Breast epithelium (tissue), 4 donors: ENCODE measurements at places on chromosomes 2 and 18. TPM values are rescaled to one million over a fixed set of nuclear protein-coding genes. Genes with fewer than 3 reads are reported as not detected.

- no peak overlapping the region for H3K4me3 ChIP-seq
- H3K36me3 ChIP-seq = no peaks in the 10 kb centered on the region
- no peaks in the 10 kb centered on the region for H3K27me3 ChIP-seq
- no peak overlapping the region for H3K27ac ChIP-seq
- DNase-seq = no peak
Observed at GRCh38 chr2:73163483-73164367, 38.6 kb upstream of the NOTO start.

GRCh38 chr2:146916914-146917313, 927.9 kb upstream of the ACVR2A start:
- H3K27me3 ChIP-seq = no peaks in the 10 kb centered on the region
- H3K36me3 ChIP-seq = no peaks in the 10 kb centered on the region
- H3K4me3 ChIP-seq = no peak overlapping the region
- no peaks in the 10 kb centered on the region for H3K4me1 ChIP-seq
- no peak for DNase-seq
- H3K27ac ChIP-seq = peak overlapping the region; percentile 63

- no peaks in the 10 kb centered on the region for H3K36me3 ChIP-seq
- DNase-seq = no peak
- no peaks in the 10 kb centered on the region for H3K27me3 ChIP-seq
- H3K4me1 ChIP-seq = no peaks in the 10 kb centered on the region
- H3K4me3 ChIP-seq = no peak overlapping the region
- H3K27ac ChIP-seq = no peak overlapping the region
Observed at GRCh38 chr2:136308611-136309010, 190.7 kb upstream of the CXCR4 start.

DNA sequence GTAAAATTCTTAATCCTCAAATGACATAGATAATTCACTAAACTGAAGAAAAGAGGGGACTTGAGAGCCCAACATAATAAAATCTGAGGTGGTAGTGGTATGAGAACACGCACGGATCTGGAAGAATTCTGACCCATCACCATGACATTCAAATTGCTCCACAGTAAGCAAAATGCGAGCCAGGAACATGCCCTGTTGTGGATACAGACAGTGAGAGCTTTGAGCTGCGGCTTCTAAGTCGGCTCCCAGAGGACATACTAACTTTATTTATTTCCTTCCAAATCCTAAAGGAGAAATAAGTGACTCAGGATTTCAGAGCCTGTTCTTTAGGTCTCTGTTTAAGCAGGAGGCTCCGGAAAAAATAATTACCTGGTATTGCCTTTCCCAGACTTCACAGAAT, 143.4 kb upstream of the SMAD7 start:
- no peak overlapping the region for H3K4me3 ChIP-seq
- DNase-seq = no peak
- peaks cover 4% of the 10 kb centered on the region for H3K36me3 ChIP-seq
- no peaks in the 10 kb centered on the region for H3K4me1 ChIP-seq

- no peak for DNase-seq
- no peaks in the 10 kb centered on the region for H3K27me3 ChIP-seq
- H3K4me3 ChIP-seq = no peak overlapping the region
Observed at GRCh38 chr2:140504601-140505000, 1626.2 kb downstream of the LRP1B start.

GRCh38 chr18:71426441-71426840, 1117.7 kb downstream of the CBLN2 start:
- H3K4me3 ChIP-seq = no peak overlapping the region
- no peaks in the 10 kb centered on the region for H3K27me3 ChIP-seq
- DNase-seq = no peak
- H3K4me1 ChIP-seq = no peaks in the 10 kb centered on the region
- H3K27ac ChIP-seq = no peak overlapping the region
- H3K36me3 ChIP-seq = no peaks in the 10 kb centered on the region

GRCh38 chr2:7525746-7526145, 608.5 kb downstream of the RNF144A start:
- no peaks in the 10 kb centered on the region for H3K36me3 ChIP-seq
- H3K4me1 ChIP-seq = no peaks in the 10 kb centered on the region
- no peaks in the 10 kb centered on the region for H3K27me3 ChIP-seq
- H3K27ac ChIP-seq = no peak overlapping the region

- H3K27me3 ChIP-seq = no peaks in the 10 kb centered on the region
- H3K36me3 ChIP-seq = no peaks in the 10 kb centered on the region
- no peak overlapping the region for H3K27ac ChIP-seq
- no peak overlapping the region for H3K4me3 ChIP-seq
- H3K4me1 ChIP-seq = no peaks in the 10 kb centered on the region
- DNase-seq = no peak
Observed at GRCh38 chr18:46502444-46502843, 154.6 kb downstream of the LOXHD1 start.

- no peak for DNase-seq
- H3K4me3 ChIP-seq = no peak overlapping the region
- no peaks in the 10 kb centered on the region for H3K36me3 ChIP-seq
- H3K4me1 ChIP-seq = no peaks in the 10 kb centered on the region
- no peaks in the 10 kb centered on the region for H3K27me3 ChIP-seq
Observed at GRCh38 chr2:173969886-173970285, 4.7 kb upstream of the SP3 start.

DNA sequence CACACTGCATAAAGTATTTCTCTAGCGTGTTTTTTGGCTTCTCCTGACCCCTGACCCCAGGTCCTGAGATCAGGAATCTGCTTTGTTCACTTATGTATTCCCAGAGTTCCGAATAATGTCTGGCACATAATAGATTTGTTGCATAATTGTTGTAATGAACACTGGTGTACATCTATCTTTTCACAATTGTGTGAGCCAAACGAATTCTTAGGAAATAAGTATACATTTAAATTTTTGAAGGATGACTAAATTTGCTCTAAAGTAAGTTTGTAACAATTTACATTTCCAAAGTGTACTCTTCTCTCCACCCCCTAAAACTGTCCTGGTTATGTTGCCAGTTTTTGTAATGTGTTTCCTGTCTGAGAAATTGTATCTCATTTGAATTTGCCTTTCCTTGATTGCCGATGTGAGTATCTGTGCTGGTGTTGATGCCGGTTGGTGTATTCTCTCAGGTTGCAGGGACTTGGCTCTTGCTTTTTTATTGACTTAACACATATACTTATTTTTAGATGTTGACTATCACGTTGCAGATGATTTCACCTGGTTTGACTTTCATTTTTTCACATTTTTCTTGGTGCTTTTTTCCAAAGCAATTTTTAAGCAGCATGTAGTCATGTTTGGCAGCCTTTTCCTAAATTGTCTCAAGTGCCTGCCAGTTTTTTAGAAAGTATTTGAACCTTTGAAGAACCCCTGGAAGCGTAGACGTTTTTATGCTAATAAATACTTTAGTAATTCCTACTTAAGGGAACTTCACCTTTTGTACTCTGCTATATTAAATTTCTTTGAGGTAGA, 16.1 kb upstream of the FARP2 start:
- no peaks in the 10 kb centered on the region for H3K27me3 ChIP-seq
- DNase-seq = no peak
- H3K4me1 ChIP-seq = no peaks in the 10 kb centered on the region

- no peak overlapping the region for H3K4me3 ChIP-seq
- H3K27me3 ChIP-seq = no peaks in the 10 kb centered on the region
- no peak for DNase-seq
- H3K27ac ChIP-seq = no peak overlapping the region
- no peaks in the 10 kb centered on the region for H3K36me3 ChIP-seq
Observed at GRCh38 chr18:32483002-32483401, 12.3 kb upstream of the GAREM1 start.

GRCh38 chr2:75361486-75361885, 162.2 kb upstream of the TACR1 start:
- DNase-seq = no peak
- H3K4me1 ChIP-seq = no peaks in the 10 kb centered on the region
- H3K36me3 ChIP-seq = no peaks in the 10 kb centered on the region

DNA sequence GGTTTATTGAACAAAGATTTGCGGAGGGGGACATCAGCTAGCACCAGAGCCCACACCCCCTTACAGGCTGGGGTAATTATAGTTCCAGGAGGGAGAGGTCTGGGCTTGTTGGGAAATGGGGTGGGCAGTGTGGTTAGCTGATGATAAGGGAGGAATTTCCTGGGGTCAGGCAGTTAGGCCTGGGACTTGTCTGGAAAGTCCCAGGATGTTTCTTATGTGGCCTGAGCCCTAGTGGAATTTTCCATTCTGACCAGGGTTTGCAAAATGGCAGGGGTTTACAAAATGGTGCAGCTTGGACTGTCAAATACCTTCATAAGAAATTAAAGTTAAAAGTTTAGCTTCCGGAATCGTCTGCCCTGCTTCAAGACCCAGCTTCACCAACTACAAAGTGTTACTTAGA, 199.1 kb downstream of the FBXO15 start:
- H3K27ac ChIP-seq = no peak overlapping the region
- H3K4me3 ChIP-seq = no peak overlapping the region
- no peaks in the 10 kb centered on the region for H3K36me3 ChIP-seq
- no peaks in the 10 kb centered on the region for H3K27me3 ChIP-seq
- DNase-seq = no peak
- H3K4me1 ChIP-seq = no peaks in the 10 kb centered on the region

DNA sequence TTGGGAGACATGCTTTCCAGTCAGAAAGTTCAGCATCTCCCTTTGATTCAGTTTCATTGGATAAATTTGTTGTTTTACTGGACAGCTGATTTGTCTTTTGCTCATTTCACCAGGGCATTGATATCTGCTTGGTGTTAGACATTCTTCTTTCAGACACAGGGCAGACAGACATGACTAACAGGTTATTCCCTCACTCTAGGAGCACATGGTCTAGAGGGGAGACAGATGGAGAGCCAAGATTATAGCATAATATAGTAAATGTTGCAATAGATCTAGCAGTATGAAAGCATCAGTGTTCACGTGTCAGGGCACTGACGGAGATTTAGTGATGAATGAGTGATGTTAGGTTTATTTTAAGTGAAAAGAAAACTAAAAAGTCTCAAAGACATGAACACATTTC, 187.0 kb upstream of the CYRIA start:
- no peaks in the 10 kb centered on the region for H3K36me3 ChIP-seq
- no peak overlapping the region for H3K4me3 ChIP-seq
- no peaks in the 10 kb centered on the region for H3K4me1 ChIP-seq
- no peak overlapping the region for H3K27ac ChIP-seq
- no peaks in the 10 kb centered on the region for H3K27me3 ChIP-seq
- no peak for DNase-seq

DNA sequence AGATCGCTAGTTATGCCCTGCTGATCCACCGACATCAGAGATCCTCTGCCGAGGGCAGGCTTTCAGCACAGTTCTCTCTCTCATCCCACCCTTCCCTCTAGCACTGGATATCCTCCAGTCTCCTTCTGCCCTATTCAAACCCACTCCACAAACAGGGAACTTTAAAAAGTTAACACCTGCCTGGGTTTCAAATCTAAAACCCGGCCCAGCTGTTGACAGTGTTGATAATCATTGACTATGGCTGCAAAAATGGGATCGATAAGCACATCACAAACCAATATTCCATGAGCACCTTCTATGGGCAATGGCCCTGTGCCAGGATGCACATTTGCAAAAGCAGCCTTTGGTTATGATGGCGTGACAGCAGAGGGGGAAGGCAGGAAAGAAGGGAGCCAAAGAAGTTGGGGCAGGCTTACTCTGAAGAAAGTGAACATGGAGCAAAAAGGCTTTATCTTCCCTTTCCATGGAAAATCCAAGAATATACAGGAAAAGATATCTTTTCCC, 482.3 kb upstream of the KLHL29 start:
- no peaks in the 10 kb centered on the region for H3K4me1 ChIP-seq
- DNase-seq = no peak
- H3K27me3 ChIP-seq = no peaks in the 10 kb centered on the region

GRCh38 chr18:50194631-50195532, at the start of gene MYO5B:
TSS of gene MYO5B (minus strand) at chr18:50195147. CDS start at chr18:50194793, 354 bp downstream.
- peak within 1 kb of the TSS; percentile 59 for H3K4me3 ChIP-seq
- DNase-seq = peak; percentile 73
- H3K27ac ChIP-seq = peak within 1 kb of the TSS; percentile 76
- H3K4me1 ChIP-seq = no peaks in the 10 kb centered on the region
- no peaks in the 10 kb centered on the region for H3K36me3 ChIP-seq
- H3K27me3 ChIP-seq = no peaks in the 10 kb centered on the region

GRCh38 chr2:129865976-129866375, 113.5 kb upstream of the RAB6C start:
- no peaks in the 10 kb centered on the region for H3K36me3 ChIP-seq
- H3K27me3 ChIP-seq = no peaks in the 10 kb centered on the region
- no peak overlapping the region for H3K4me3 ChIP-seq
- no peaks in the 10 kb centered on the region for H3K4me1 ChIP-seq
- DNase-seq = no peak

DNA sequence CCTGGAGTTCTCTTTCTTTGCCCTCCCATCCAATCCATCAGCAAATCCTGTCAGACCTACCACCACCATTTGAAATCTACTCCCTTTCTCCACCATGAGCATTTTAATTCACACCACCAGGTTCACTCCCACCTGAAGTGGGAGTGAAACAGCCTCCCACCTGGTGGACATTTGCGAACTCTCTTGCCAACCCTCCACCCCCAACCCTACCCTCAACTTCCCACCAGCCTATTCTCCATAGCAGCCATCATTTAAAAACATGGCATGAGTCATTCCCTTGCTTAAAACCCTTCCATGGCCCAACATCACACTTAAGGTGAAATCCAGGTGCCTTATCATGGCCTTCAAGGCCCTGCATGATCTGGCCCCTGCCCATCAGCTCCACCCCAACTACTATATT, 3.5 kb downstream of the RTKN start:
- no peaks in the 10 kb centered on the region for H3K36me3 ChIP-seq
- no peak overlapping the region for H3K27ac ChIP-seq
- no peaks in the 10 kb centered on the region for H3K27me3 ChIP-seq
- DNase-seq = no peak
- H3K4me1 ChIP-seq = peaks cover 5% of the 10 kb centered on the region

DNA sequence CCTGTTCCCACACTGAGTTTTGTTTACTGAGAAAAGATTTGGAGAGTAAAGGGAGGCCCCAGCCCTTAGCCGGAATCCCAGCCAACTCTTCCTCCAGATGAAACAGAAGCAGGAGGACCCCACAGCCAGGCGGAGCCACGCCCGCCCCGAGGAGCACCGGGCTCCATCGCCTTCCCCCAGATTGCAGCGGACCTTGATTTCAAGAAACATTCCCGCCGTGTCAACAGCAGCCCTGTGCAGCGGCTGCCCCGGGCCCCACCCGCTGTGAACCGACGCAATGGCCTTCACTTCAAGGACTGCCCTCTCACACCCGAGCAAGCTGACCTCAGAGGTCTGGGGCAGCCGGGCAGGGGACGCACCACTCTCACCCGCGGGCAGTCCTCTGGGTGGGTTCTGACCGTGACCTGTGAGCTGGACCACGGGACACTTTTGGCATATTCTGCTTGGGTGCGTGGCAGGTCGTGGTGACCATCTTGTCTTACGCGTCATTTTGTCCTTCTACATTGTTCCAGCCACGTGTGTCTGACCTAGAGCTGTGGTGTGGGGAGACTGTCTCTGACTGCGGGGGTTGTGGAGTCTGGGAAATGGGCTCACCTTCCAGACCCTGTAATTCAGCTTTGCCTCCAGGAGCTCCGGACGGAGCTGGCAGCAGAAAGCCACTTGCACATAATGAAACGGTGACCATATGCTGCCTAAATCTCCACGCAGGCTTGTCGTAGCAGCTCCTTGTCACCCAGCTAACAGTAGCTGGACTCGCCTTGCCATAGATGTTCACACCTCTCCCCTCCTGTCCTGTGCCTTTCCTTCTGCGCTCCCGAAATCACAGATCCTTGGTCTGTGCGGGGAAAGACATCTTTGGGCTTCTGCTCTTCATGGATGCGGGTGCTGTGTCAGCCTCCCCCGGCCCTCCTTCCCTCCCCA, 32.0 kb upstream of the INHBB start:
- H3K4me1 ChIP-seq = peaks cover 5% of the 10 kb centered on the region
- peak overlapping the region; percentile 41 for H3K4me3 ChIP-seq

Gene TMEM17
- 0.33 TPM for total RNA-seq

Gene FHOD3
- 1.9 TPM for total RNA-seq

Gene GPATCH11
- 10.2 TPM for total RNA-seq

Gene ALK
- total RNA-seq = 0.33 TPM

Gene POLE4
- 37.1 TPM for total RNA-seq

Gene ASXL3
- total RNA-seq = 3.4 TPM

Gene PLCD4
- 2.6 TPM for total RNA-seq

Gene MRO
- 0.59 TPM for total RNA-seq

Gene TTR
- total RNA-seq = not detected

Gene GPR75
- total RNA-seq = 3.2 TPM
